ENCODE measurements at places on chromosomes 2 and 18.

DNA sequence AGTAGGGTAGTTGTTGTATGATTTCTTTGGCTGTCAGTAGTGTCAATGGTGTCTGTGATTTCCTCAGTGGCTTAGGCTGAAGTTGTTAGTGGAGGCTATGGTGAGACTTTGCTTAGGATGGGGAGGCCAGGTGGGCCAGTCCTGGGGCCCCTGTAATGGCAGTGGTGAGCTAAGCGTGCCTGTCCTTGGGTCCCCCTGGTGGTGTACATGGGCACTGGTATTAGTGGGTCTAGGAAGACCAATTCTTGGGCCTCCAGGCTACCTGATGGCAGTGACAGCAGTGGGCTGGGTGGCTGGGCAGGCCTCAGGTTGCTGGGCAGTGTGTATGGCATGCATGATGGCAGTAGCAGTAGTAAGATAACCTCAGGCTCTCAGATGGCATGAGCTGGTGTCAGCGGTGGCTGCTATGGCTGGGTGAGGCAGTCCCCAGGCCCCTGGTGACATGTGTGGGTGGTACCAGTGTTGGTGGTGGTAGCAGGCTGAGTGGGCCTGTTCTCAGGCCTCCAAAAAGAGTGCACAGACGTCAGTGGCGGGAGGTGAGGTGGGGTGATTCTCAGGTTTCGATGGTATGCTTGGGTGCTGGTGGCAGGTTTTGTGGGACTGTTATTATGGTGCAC lies 103.2 kb downstream of the KLHL14 start:
- DNase-seq, result peak; percentile 78

GRCh38 chr2:39153312-39153711 lies 32.5 kb upstream of the SOS1 start:
- no peak for DNase-seq

DNA sequence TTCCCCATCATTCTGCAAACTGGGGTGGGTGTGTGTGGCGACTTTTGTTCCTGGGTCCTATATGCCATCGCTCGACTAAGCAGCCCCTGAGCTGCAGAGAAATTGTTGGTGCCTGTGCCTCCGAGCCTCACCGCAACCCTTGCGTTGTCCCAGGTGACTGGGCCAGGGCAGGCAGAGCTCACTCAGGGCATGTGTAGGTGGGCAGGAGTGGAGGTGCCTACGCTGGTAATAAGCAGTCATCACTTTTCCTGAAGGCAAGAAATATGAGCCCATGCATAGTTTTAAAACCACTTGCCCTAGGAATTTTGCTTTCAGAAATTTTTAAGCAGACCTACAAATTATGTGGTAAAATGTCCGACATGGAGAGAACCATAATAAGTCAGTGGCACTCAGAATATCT lies 197.8 kb downstream of the SMAD7 start:
- no peak for DNase-seq

GRCh38 chr18:24726727-24727492 lies 266.5 kb downstream of the HRH4 start:
- DNase-seq, result peak; percentile 85

DNA sequence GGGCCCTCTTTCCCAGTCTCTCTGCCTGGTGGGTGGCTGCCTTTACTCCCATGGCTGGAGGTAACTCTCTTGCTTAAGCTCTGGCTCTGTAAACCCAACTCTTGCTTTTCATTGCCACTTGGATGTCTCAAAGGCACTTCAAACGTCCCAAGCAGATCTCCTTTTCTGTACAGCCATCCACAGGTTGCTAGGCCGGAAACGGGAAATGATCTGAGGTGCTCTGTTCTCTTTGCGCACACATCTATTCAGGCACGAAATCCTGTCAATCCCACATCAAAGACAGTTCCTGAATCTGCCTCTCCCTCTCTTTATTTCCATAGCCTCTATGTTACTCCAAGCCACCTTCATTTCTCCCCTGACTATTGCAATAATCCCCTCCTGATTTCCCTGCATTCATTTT lies 87.4 kb downstream of the AOX1 start:
- no peak for DNase-seq

- DNase-seq, result peak; percentile 79
Measured at GRCh38 chr2:152097801-152098495, 896 bp downstream of the CACNB4 start.

- DNase-seq, result no peak
Measured at GRCh38 chr2:94622113-94622618, 249.1 kb upstream of the TEKT4 start.

GRCh38 chr2:234343372-234343771 lies 153.5 kb downstream of the ARL4C start:
- DNase-seq, result no peak

GRCh38 chr2:155035308-155035707 lies 336.8 kb downstream of the KCNJ3 start:
- DNase-seq, result no peak

- no peak for DNase-seq
Measured at GRCh38 chr18:72412927-72413326, 131.2 kb downstream of the CBLN2 start.

- no peak for DNase-seq
Measured at GRCh38 chr2:32910883-32911598, 35.7 kb upstream of the LTBP1 start.

DNA sequence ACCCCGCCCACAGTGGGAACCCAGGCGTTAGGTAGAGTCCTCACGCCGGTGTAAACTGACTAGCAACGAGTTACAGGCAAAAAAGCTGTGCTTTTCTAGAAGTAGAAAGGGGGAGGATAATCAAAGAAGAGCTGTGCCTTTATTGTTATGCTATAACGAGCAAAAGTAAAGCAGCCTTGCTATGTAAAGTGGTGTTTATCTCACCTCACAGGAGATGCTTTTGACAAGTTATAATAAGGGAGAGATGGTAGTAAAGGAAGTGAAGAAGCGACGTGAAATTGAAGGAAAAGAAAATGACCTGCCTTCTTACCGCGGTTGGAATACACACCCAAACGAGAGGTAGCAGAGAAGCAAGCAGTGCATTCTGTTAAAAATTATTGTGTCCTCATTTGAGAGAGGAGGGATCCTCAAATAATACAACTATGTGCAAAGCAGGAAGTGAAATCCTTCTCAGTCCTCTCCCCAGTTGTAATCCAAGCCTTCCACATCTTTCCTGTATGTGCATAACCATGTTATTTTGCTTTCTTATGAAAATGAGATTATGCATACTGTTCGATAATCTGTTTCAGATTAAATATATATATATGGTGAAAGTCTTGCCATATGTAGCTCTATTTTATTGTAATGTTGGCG lies 962 bp downstream of the TANK start:
- DNase-seq, result no peak

DNA sequence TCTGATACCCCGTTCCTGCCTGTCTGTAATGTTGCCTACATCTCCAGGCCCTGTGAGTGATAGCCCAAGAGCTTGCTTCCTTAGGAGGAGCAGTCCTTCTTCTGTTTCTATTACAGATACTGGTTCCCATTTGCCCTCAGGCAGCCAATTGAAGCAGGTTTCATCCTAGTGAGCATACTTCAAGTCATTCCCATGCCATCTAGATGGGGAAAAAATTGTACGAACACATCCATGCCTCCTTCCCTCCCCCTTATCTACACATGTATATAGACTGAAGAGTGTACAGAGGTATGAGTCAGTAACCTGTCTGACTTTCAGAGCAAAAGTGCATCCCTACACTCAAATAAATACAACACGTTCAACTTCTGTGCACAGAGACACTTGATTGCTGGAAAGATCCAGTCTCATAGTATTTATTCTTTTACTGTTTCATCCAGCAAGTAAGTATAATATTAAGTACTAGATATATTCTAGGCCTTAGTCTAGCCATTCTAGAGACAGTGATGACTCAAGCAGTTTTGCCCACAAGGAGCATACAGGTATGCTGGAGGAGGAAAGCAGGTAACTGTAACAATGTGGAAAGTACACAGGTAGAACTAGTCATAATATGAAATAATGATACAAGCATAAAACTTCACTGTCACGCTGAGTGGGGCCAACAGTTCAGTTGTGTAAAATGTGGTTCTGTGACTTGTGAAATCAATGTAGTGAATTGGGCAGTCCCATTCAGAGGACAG lies 153.4 kb downstream of the MGAT5 start:
- no peak for DNase-seq

GRCh38 chr2:215395687-215396460 lies 40.0 kb downstream of the FN1 start:
- DNase-seq, result no peak

- DNase-seq, result no peak
Measured at GRCh38 chr18:59189746-59190145, 30.2 kb upstream of the GRP start.

GRCh38 chr2:174561972-174562370 lies 35.6 kb downstream of the WIPF1 start:
- no peak for DNase-seq

GRCh38 chr2:5674026-5674340 lies 18.2 kb upstream of the SOX11 start:
- no peak for DNase-seq

GRCh38 chr2:66036948-66037347 lies 398.0 kb upstream of the MEIS1 start:
- DNase-seq, result no peak

- peak; percentile 88 for DNase-seq
Measured at GRCh38 chr2:143259368-143259958, 130.2 kb downstream of the ARHGAP15 start.

DNA sequence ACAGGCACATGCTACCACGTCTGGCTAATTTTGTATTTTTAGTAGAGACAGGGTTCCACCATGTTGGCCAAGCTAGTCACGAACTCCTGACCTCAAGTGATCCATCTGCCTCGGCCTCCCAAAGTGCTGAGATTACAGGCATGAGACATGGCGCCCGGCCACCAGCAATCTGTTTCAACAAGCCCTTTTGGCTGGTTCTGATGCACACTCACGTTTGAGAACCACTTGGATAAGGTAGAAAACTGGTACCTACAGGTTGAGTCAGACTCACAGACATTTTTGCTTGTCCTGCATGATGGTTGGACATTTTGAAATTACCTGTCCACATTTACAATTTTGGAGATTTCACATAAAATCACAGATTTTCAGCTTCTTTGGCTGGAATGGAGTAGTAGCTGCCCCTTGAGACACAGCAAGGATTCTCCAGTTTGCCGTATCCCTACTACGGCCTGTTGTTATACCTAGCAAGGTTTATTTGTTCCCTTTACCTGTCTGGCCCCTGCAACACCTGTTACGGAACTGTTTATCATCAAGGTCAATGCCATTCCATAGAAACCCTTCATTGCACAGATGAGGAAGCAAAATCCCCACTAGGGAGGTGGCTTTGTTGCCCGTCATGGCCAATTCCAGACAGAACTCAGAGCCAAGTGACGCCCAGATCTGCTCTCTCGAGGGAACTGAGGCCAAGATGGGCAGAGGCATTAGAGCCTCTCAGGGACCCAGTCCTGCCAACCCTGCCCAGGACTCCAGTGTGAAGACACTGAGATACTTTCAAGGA lies 31.4 kb upstream of the IGFBP2 start:
- no peak for DNase-seq

DNA sequence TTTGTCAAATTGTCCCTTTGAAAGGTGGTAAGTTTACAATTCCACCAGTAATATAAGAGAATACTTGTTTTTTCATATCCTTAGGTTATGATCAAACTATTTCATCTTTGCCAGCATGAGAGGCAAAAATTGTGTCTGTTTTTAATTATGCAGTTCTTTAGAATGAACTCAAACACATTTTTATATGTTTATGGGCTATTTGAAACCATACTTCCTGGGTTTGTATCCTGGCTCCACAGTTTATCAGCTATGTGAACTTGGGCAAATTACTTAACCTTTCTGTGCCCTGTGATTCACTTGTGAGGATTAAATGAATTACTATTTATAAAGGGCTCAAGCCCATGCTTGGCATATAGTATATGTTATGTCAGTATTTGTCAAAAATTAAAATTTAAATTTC lies 109.4 kb downstream of the TANC1 start:
- DNase-seq, result no peak

- DNase-seq, result no peak
Measured at GRCh38 chr2:24721470-24721869, 71.7 kb downstream of the PTRHD1 start.

- no peak for DNase-seq
Measured at GRCh38 chr2:65453916-65454315, 21.5 kb upstream of the SPRED2 start.

DNA sequence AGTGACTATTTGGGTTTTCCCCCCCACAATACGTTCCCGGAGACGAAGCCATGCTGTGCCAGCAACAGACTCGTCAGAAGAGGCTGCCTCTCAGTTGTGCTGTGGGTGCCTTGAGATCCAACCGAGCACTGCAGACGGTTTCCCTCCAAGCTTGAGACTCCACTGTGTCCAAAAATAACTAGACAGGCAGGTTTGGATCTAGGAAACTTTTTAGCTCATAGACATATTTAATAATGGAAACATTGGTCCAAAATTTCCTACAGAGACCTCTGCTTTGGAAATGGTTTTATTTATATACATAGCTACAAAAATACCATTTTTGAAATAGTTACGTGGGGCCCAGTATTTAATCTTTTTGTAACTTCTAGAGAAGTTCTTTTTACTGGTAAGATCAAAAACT lies 63.1 kb upstream of the SPATS2L start:
- DNase-seq, result no peak

DNA sequence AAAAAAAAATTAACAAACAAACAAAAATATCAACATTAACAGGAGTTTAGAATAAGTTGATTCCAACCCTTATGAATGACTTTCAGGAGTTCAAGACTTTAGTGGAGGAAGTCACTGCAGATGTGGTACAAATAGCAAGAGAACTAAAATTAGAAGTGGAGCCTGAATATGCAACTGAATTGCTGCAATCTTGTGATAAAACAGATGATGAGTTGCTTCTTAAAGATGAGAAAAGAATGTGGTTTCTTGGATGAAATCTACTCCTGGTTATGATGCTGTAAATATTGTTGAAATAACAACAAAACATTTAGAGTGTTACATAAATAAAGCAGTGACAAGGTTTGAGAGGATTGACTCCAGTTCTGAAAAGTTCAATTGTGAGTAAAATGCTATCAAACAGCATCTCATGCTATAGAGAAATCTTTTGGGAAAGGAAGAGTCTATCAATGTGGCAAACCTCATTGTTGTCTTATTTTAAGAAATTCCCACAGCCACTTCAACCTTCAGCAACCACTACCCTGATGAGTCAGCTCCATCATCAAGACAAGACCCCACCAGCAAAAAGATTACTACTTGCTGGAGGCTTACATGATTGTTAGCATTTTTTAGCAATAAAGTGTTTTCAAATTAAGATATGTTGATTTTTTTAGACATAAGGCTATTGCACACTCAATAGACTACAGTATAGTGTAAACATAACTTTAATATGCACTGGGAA lies 42.7 kb upstream of the TAF4B start:
- DNase-seq, result no peak

GRCh38 chr2:181586569-181587081 lies 70.3 kb downstream of the CERKL start:
- no peak for DNase-seq
